ENCODE measurements at places on chromosomes 5 and 9.

DNA sequence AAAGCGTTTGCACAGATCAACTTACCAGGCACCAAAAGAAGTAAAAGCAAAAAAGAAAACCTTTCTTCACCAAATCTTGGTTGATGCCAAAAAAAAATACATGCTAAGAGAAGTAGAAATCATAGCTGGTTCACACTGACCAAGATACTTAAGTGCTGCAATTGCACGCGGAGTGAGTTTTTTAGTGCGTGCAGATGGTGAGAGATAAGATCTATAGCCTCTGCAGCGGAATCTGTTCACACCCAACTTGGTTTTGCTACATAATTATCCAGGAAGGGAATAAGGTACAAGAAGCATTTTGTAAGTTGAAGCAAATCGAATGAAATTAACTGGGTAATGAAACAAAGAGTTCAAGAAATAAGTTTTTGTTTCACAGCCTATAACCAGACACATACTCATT is 36.4 kb upstream of the CCDC152 start:
- no peak for DNase-seq

DNA sequence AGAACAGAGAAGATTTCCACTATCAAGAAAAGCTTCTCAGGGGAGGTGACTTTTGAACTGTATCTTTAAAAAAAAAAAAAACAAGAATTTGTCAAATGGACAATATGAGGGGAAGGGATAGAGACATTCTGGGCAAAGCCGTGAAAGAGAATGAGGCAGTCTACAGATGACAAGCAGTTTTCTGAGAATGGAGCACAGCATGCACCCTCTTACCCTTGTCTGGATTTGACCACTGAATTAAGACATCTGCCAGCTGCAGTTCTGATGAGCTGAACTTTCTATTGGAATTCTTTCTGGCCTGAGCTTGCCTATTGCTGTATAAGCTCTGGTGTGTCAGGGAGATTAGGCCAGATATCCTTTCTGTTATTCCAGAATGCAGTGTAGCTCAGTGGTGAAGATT is 10.3 kb upstream of the RANBP3L start:
- DNase-seq = no peak

DNA sequence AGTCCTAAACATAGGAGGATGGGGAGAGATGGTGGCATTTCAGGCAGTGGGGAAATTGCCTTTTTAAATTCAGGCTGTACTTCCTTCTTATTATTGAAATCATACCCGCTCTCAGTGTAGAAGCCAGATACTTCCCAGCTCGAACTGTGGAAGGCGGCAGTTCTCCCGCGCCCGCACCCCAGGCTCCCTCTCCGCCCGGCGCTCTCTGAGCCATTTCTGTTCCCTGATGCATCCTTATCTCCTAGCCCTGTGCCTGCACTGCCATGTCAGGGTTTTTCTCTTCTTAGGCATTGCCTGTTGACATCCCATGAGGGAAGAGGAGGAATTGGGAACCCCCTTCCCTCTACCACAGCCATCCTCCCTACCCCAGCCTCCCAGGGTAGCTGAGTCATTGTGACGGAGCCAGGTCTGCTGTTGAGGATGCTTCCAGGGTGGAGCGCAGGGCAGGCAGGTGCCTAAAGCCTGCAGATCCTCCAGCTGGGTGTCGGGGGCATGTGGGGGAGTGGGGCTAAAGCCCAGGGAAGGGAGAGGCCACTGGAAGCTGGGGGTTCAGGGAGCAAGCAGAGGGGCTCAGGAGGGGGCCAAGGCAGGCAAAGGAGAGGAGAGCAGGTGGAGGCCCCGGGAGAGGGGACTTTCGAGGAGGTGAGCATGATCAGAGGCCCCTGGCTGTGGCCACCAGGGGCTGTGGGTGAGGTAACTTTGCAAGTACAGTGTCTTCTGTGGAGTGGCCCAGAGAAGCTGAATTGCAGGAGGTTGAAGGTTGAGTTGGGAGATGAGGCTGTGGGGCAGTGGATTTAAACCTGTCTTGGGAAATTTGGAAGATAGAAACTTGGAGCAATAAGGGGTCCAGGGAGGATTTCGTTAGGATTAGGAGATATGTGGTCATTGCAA is 16.2 kb downstream of the LAMC3 start:
- DNase-seq = no peak

GRCh38 chr5:91641730-91642350 is 258.7 kb upstream of the ARRDC3 start:
- DNase-seq = no peak

DNA sequence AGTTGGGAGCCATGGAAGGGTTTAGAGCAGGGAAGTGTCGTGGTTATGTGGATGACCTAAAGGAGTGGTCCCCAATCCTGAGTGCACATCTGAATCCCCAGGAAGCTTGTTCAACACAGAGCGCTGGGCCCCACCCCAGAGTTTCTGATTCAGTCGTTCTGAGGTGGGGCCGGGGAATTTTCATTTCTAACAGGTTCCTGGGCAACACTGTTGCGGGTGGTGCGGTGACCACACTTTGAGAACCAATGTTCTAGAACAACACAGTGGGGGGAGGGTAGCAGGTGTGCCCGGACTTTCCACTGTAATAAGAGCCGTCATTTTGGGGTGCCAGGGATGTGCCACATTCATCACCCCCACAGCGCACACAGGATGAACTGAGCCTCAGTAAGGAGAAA is 39.3 kb downstream of the DUSP1 start:
- no peak for DNase-seq

GRCh38 chr9:122122468-122122867 is 29.4 kb upstream of the TTLL11 start:
- no peak for DNase-seq

DNA sequence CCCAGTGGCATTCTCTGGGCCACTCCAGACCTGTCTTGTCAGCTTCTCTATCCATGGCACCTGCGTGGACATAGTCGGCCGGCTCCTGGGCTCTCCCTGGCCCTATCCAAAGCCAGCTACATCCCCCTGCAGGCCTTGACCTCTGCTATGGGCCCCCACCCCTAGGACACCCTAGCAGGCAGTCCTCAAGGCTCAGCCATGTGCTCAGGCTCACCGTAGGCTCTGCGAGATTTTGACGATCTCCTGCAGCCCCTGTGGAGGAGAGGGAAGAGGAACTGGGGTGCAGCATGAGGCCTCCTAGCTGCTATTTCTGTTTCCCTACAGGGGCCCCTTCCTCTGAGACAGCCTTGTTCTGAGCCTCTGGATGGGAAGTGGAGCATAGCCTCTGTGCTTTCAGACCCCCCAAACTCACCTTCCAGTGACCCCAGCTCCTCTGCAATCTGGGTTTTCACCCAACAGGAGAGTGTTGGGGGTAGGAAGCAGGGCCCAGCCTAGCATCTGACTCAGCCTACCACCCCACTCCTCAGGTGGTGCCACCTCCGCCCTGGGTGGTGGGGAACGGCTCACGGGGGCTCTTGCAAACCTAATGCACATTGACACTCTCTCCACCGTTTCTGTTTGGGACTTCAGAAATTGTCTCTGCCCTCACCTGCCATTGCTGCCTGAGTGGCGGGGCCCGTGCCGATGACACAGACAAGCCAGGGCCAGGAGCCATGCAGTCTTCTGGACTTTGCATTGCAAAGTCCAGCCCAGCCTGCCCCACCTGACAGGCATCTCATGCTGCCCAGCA is 36.7 kb downstream of the HRH2 start:
- no peak for DNase-seq

- no peak for DNase-seq
Observed at GRCh38 chr9:21027295-21027694, 4.1 kb downstream of the HACD4 start.

- no peak for DNase-seq
Observed at GRCh38 chr9:107612136-107612535, 122.6 kb upstream of the KLF4 start.

DNA sequence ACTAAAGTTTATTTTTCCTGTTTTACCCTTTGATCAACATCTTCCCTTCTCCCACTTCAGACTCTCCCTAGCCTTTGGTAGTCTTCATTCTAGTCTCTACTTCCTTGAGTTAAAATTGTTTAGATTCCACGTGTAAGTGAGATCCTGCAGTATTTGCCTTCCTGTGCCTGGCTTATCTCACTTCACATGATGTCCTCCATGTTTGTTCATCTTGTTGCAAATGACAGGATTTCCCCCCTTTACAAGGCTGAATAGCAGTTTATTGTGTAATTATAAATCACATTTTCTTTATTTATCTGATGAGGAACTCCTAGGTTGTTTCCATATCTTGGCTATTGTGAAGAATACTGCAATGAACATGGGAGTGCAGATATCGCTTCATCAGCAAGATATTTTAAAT is 461.7 kb downstream of the CHSY3 start:
- no peak for DNase-seq

DNA sequence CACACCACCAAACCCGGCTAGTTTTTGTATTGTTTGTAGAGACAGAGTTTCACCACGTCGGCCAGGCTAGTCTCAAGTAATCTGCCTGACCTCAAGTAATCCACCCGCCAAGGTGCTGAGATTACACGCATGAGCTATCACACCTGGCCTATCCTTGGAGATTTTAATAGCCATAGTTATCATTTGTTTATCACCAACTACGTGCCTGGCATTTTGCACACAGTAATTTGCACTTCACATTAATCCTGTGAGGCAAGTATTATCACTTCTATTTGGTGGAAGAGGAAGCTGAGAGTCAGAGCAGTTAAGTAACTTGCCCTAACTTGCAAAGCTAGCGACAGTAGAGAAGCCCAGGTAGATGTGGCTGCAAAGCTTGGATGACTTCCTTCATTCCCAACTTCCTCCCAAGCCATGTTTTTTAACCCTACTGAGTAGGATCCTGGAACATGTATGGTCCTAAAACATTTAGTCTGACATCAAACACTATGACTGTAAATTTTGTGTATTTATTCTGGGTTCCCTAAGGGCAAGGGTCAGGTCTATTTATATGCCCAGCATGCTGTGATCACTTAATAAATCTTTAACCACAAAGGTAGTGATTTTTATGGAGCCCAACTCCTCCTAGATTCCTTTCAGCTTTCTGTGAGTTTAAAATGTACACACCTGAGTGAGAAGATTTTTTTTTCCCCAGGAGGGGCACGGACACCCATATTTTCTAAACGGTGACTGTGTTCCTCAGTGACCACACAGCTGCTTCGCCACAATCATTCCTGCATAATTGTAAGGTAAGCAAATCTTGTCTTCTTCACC is 100.2 kb upstream of the RAI14 start:
- no peak for DNase-seq

DNA sequence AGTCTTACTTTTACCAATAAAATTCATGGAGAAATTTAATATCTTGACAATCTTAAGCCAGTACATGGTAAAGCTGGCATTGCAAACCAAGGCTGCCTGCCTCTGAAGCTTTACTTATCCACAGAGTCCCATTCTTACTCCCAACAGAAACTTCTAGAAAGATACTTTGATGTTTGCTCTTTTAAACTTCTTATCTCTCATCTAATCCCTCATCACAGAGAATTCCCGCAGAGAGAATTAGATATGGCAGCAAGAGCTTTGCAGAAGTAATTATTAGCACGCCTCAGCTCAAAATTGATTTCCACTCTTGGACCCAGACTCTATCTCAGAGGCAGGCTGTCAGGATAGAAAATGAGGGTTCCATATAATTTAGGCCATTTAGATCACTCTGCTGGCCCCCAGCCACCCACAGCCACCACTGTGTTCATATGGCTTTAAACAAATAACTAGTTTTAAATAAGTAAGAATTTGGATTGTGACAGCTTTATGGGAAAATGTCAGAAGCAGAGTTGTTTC is 37.9 kb upstream of the GAS1 start:
- no peak for DNase-seq

GRCh38 chr5:179803651-179804554 is 2.8 kb downstream of the MGAT4B start:
- DNase-seq = peak; percentile 66

GRCh38 chr5:123752552-123753179 is 240.7 kb downstream of the CSNK1G3 start:
- DNase-seq = no peak

- no peak for DNase-seq
Observed at GRCh38 chr9:17488662-17489061, 90.2 kb upstream of the SH3GL2 start.

GRCh38 chr9:35661756-35662350 is 3.1 kb downstream of the ARHGEF39 start:
- peak; percentile 34 for DNase-seq

DNA sequence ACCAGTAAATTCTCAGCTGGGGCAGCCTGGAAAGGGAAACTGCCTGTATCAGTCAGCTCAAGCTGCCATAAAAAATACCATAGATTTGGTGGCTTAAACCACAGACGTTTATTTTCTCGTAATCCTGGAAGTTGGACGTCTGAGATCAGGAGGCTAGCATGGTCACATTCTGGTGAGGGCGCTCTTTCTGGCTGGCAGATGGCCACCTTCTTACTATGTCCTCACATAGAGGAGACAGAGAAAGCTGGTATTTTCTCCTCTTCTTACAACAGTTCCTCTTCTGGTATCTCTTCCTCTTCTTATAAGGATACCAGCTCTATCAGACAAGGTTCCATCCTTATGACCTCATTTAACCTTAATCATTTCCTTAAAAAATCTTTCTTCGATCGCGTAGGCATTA is 50.5 kb upstream of the RFX3 start:
- DNase-seq = no peak

DNA sequence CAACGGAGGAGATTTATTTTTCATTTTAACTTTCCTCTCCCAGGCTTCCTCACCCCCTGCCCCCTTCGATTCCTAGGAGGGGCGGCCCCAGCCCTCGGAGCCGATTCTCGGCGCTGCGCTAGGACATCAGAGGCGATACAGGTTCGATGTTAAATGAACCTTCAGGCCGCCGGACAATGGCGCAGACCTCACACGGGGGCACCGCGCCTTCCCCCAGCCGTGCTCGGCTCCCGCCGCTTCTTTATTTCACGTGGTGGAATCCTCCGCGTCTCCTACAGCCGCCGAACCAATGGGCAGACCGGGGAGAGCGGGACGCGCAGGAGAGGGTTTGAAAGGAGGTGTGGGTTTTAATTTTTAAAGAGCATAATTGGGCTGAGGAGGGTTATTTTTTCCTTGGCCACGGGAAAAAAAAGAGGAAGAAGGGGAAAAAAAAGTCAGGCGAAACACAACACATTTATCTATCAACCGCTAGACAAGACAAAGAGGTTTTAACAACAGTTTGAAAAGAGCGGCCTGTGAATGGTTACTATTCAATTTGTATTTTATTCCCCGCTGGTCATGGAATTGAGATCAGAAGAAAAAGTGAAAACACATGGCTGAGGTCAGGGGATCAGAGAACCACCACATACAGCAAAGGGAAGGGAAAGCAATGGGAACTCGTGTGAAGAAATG is 126.8 kb downstream of the TMEM174 start:
- no peak for DNase-seq

DNA sequence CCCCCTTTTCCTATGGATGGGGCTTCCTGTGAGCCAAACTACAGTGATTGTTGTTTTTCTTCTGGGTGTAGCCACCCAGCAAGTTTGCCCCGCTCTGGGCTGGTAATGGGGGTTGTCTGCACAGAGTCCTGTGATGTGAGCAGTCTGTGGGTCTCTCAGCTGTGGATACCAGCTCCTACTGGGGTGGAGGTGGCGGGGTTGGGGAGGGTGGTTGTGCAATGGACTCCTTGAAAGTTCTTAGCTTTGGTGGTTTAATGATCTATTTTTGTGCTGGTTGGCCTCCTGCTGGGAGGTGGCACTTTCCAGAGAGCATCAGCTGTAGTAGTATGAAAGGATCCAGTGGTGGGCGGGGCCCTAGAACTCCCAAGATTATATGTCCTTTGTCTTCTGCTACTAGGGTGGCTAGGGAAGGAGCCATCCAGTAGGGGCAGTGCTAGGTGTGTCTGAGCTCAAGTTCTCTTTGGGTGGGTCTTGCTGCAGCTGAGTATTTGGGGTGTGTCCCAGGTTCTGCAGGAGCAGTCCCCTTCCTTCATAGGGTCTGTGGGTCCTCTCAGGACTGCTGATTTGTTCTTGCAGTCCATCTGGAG is 275.6 kb upstream of the PAPPA start:
- no peak for DNase-seq

Data from activated naive CD4-positive, alpha-beta T cell treated with Interleukin-2 at 50 U/mL for 16 hours (primary cell).